Uterine smooth muscle cell (primary cell): ENCODE measurements at places on chromosomes 16 and 17. TPM values are rescaled to one million over a fixed set of nuclear protein-coding genes. Genes with fewer than 3 reads are reported as not detected.

The TMC5 gene
- total RNA-seq = not detected in 2 replicates

The FBXL16 gene
- total RNA-seq = 0.37 and 0.44 TPM in 2 replicates

The DNAI2 gene
- total RNA-seq = not detected in 2 replicates

The HAS3 gene
- 0.25 and 0.44 TPM in 2 replicates for total RNA-seq

The CAVIN1 gene
- total RNA-seq = 669 and 706 TPM in 2 replicates

The GLG1 gene
- 124 and 188 TPM in 2 replicates for total RNA-seq

The PRSS33 gene
- total RNA-seq = not detected in 2 replicates

The KRTAP9-4 gene
- total RNA-seq = not detected in 2 replicates

The CIBAR2 gene
- total RNA-seq = not detected in 2 replicates

The CCDC200 gene
- total RNA-seq = not detected in 2 replicates

The ITGA2B gene
- total RNA-seq = 0.22 and 1.7 TPM in 2 replicates
